ENCODE measurements at places on chromosomes 4 and X. TPM values are rescaled to one million over a fixed set of nuclear protein-coding genes. Genes with fewer than 3 reads are reported as not detected.

The IL2 gene
- not detected for total RNA-seq

The TIGD4 gene
- total RNA-seq, result not detected

The JADE3 gene
- 2.0 TPM for total RNA-seq

GRCh38 chr4:53128706-53129357 lies 237.0 kb downstream of the SCFD2 start:
- no peak for DNase-seq

DNA sequence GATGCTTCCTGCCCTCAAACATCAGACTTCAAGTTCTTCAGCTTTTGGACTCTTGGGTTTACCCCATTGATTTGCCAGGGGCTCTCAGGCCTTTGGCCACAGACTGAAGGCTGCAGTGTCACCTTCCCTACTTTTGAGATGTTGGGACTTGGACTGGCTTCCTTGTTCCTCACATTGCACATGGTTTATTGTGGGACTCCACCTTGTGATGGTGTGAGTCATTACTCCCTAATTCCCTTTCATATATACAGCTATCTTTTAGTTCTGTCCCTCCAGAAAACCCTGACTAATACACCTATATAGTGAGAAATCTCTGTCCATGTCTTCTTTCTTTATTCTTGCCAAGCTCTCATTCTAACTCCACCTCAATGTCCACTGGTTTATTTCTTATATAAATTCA lies 736.9 kb upstream of the HS3ST1 start:
- no peak for DNase-seq

GRCh38 chr4:140617499-140618248 lies 48.9 kb upstream of the UCP1 start:
- no peak for DNase-seq

DNA sequence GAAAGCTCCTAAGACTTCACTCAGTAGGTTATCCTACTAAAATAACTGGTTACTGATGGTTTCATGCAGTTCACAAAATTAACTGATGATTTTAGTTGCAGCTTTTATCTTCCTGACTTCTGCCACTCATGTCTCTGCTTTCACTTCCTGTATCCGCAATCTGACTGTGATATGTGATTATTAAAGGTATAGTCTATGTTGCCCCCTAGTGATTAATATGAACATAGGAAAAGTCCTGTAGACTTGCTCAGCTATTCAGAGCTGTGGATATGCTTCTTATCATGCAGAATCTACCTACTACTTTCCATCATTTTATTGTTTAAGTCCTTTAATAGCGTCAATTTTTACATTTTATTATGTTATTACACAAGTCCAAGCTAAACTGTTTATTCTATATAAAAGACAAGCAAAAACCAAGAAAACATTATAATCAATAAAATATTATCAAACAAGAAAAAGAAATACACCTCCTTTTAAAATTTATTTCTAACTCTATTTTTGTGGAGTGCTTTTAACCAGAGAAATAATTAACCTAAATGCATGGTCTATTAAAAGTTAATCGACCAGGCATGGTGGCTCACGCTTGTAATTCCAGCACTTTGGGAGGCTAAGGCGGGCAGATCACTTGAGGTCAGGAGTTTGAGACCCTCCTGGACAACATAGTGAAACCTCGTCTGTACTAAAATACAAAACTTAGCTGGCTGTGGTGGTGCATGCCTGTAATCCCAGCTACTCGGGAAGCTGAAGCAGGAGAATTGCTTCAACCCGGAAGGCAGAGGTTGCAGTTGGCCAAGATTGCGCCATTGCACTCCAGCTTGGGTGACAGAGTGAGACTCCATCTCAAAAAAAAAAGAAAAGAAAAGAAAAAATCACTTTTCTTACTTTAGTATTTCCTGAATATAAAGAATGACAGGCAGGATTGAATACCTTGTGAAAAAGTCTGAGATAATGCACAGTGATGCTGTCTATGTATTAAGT lies 40.4 kb upstream of the TLR2 start:
- DNase-seq, result no peak

GRCh38 chrX:101080326-101081124 lies 1.8 kb downstream of the TMEM35A start:
- no peak for DNase-seq

GRCh38 chrX:68438575-68438974 lies 5.3 kb upstream of the OPHN1 start:
- no peak for DNase-seq

- DNase-seq, result peak; percentile 60
Observed at GRCh38 chrX:74420196-74421035, 877 bp upstream of the SLC16A2 start.

DNA sequence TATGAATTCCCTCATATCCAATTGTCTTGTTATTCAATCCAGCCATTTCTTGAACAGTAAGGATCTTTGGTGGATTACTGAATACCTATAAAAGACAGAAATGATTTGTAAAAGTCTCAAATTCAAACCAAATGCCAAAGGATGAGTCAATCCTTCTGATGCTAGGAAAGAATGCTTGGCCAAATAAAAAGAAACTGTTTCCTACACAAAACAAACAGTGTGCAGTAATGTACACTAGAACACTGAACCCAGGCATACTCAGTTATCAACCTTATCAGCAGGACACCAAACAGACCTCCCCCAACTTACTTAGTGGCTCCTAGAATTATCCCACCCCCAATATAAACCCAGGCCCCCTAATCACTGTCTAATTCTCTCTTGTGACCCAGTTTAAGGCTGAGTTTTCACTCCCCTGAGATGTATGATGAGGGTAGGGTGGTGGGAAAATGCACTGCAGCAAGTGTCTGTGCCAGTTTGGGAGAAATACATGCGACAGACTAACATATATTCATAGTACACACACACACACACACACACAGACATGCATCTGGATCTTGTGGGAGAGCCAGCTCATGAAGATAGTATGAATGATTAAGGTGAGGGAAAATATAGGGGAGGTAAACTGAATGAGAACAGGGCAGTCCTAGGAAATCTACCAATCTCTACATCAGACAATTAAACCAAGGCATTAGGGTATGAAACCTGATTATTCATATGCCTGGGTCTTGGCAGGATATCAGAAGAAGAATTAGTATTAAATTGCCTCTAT lies 35.0 kb downstream of the CLDN2 start:
- DNase-seq, result no peak

GRCh38 chr4:153535772-153536513 lies 69.8 kb downstream of the TMEM131L start:
- DNase-seq, result no peak
